ENCODE measurements at places on chromosomes 3 and 15.

- DNase-seq = no peak
These were observed 300.4 kb downstream of the SV2B start for GRCh38 chr15:91400481-91400880.

- no peak for DNase-seq
These were observed 115.4 kb upstream of the GALNT15 start for GRCh38 chr3:16059081-16059537.

- DNase-seq = no peak
These were observed 6.7 kb downstream of the ZBTB47 start for GRCh38 chr3:42660131-42660715.

- no peak for DNase-seq
These were observed 180.5 kb downstream of the THSD4 start for GRCh38 chr15:71295603-71296314.

GRCh38 chr15:59751552-59752413 lies 62.7 kb upstream of the BNIP2 start:
- no peak for DNase-seq

DNA sequence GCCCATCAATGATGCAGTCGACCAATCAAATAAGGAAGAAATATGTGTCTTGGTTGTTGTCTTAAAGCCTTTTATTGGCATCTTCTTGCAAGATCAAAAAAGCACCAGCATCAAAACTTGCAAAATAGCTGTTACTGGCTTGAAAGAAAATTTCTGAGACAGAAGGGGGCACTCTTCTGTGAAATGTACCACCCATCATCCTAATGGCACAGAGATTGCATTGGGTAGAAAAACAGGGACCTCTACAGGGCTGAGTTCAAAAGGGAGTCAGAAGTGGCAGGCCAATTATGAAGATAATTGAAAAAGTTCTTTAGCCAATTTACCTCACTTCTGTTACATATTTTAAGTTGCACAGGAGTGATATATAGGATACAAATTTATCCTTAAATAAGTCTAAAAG lies 122.3 kb upstream of the GPR149 start:
- no peak for DNase-seq

All from T-helper 2 cell (primary cell).